ENCODE measurements at places on chromosomes 13 and 19. TPM values are rescaled to one million over a fixed set of nuclear protein-coding genes. Genes with fewer than 3 reads are reported as not detected.

The COX7A1 gene
- total RNA-seq: not detected

The RBM42 gene
- total RNA-seq: 41.8 TPM

The TNFSF9 gene
- 1.5 TPM for total RNA-seq

The ANGPTL8 gene
- total RNA-seq: not detected

The CD320 gene
- total RNA-seq: 40.8 TPM

The LENG9 gene
- total RNA-seq: 7.5 TPM

The PTH2 gene
- not detected for total RNA-seq

The APOC4 gene
- total RNA-seq: not detected

The FBN3 gene
- not detected for total RNA-seq

The PSENEN gene
- total RNA-seq: 21.2 TPM

The ETV2 gene
- not detected for total RNA-seq

The LMTK3 gene
- 24.0 TPM for total RNA-seq

The IRF2BP1 gene
- 23.4 TPM for total RNA-seq

The C19orf47 gene
- total RNA-seq: 14.8 TPM

The FSTL3 gene
- total RNA-seq: 2.0 TPM

The RASGRP4 gene
- 0.54 TPM for total RNA-seq

The HCST gene
- total RNA-seq: 67.9 TPM

The GAPDHS gene
- not detected for total RNA-seq

The FBXO27 gene
- total RNA-seq: not detected

The CTXN1 gene
- 0.47 TPM for total RNA-seq

The LSR gene
- total RNA-seq: 62.1 TPM

The IL12RB1 gene
- 41.7 TPM for total RNA-seq

The LILRB4 gene
- total RNA-seq: not detected

The LILRB1 gene
- total RNA-seq: 3.6 TPM

The IGFLR1 gene
- total RNA-seq: 110 TPM

The ZNF563 gene
- total RNA-seq: 2.8 TPM

The CD22 gene
- total RNA-seq: 7.1 TPM

The NLRP5 gene
- not detected for total RNA-seq

The LPAR6 gene
- total RNA-seq: 61.9 TPM

The OR2Z1 gene
- total RNA-seq: not detected

The PRR36 gene
- 0.63 TPM for total RNA-seq
